ENCODE measurements at places on chromosomes 3 and 15.

GRCh38 chr15:33278816-33279612 lies 31.8 kb upstream of the RYR3 start:
- peak; percentile 85 for DNase-seq

- no peak for DNase-seq
These were observed 2.6 kb downstream of the SMAD3 start for GRCh38 chr15:67067930-67068551.

DNA sequence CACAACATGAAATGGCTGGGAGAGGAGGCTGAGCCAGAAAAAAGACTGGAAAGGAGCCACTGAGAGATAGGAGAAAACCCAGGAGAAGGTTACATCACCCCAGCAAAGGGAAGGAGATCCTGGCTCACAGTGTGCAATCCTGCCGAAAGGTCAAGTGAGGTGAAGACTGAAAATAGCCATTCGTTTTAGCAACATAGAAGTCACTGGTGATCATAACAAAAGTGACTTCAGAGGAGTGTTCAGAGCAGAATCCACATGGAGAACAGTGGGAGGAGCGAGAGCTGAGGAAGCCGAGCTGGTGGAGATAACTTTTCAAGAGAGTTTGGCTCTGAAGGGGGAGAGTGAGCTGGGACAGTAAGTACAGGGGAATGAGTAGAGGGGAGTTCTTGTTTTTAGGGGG lies 5.4 kb upstream of the HEG1 start:
- DNase-seq: no peak

DNA sequence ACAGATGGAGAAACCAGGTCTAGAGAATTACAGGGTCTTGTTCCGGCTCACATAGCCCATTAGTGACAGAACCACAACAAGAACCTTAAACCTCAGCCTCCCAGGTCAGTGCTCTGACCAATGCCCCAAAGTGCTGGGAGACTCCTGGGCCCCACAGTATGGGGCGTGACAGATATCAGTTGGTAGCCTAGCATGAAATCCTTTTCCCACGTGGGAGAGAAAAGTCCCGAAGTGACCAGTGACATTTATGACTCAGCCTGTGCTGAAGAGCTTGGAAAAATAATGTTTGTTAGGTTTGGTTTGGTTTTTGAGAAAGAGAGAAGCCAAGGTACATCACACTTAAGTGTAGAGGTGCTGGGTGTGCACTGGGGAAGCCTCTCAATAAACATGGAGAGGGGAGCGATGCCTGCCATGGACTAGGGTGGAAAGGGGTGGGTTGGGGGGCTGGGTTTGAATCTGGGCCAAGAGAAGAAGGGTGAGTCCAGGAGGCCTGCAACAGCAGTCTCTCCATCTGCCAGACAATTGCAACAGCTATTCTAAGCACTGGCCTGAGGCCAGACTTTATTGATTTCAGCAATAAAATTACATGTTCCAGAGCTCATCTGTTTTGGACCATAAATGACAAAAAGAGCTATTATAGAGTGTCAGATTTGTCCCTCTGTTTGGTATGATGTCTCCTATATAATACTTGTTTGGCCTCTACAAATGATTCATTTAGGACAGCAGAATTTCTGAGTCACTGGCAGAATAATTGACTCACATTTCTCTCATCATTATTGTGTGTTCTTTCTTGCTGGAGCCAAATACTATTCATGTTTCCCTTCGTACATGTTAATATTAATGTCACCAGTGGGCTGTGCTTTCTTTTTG lies 43.4 kb downstream of the C2CD4A start:
- peak; percentile 69 for DNase-seq

GRCh38 chr3:131540821-131541220 lies 38.0 kb upstream of the MRPL3 start:
- no peak for DNase-seq

- no peak for DNase-seq
These were observed 195.0 kb downstream of the SPATA16 start for GRCh38 chr3:172946061-172946460.

- no peak for DNase-seq
These were observed 23.1 kb upstream of the RHO start for GRCh38 chr3:129505341-129505740.

DNA sequence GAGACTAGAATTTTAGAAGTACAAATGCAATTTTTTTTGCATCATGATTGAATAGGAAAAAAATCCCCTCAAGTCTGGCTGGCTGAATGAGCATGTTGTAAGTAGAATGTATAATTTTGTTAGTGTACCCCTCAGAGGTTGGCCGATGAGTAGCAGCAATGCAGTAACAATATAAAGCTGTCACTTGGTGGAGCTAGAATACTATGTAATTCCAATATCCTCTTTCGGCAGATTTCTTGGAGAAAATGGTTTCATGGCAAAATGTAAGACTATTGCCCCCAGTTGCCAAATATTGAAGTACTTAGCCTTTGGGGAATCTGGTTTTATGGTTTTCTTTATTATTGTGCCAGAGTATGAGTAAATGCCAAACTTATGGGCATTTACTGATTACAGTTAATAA lies 39.8 kb upstream of the SGO1 start:
- peak; percentile 1 for DNase-seq

- peak; percentile 86 for DNase-seq
These were observed 51.9 kb downstream of the EPHB1 start for GRCh38 chr3:134846911-134847317.

DNA sequence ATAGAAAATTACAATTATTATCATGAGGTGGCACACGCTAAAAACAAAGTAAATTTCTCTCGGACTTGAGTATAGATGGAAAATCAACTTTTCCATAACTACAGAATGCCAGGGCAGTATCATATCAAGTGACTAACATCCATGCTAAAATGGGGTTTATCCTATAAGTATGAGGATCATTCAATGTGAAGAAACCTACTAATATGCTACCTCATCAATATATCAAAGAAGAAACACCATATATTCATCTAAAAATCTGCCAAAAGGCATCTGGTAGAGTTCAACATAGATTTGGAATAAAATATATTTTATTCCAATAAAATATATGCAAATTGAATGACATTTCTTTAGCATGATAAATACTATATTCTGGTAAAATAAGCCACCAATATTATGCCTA lies 894.4 kb downstream of the MCTP2 start:
- DNase-seq: no peak
